ENCODE measurements at places on chromosomes 5 and 9.

DNA sequence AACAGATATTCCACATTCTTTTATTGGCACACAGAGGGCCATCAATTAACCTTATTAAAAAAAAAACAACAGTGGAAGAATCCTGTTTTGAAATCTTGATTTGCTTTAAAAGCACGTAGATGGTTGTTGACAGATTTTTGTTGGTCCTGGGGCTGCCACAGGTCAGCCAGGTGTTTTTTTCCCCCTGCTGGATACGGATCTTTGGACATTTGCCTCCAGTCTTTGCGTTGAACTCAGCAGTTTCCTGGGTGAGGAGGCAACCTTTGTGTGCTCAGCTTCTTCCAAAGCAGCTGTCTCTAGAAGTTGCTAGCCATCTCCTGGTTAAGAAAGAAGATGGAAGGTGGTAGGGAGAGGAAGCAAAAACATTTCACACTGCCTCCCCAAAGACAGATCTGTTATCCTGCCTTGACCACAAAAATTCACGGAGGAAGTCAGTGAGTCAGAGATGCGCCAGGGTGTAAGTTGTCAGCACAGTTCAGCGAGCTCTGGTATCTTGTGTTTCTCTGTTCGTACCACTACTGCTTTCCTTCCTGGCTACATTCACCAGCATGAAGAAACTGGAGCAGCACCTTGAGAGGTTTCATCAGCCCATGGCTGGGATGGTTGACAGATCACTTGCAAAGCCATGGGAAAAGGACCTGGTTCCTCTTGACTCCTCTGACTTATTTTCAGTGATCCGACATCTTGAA lies 207.3 kb downstream of the ARHGAP26 start:
- no peak for DNase-seq

GRCh38 chr9:70639853-70640814 lies 225.7 kb upstream of the KLF9 start:
- DNase-seq, result peak; percentile 88

DNA sequence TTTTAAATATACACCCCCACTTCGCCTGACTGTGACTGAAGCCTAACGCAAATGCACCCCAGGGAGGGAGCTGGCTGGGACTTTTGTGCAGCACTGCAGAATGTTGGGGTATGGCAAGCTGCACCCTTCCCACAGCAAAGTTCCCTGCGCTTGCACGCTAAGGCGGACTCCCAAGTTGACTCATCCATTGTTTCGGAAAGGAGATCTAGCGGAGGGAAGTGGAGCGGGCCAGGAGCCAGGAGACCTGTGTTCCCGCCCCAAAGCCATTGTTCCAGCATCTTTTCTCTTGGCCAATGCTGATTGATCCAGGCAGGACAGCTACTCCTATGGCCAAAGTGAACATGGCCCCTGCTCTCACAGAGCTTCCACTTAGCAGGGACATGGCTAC lies 202.9 kb downstream of the AOPEP start:
- DNase-seq, result no peak

- no peak for DNase-seq
Measured at GRCh38 chr5:28517691-28518090, 1479.3 kb upstream of the CDH9 start.

DNA sequence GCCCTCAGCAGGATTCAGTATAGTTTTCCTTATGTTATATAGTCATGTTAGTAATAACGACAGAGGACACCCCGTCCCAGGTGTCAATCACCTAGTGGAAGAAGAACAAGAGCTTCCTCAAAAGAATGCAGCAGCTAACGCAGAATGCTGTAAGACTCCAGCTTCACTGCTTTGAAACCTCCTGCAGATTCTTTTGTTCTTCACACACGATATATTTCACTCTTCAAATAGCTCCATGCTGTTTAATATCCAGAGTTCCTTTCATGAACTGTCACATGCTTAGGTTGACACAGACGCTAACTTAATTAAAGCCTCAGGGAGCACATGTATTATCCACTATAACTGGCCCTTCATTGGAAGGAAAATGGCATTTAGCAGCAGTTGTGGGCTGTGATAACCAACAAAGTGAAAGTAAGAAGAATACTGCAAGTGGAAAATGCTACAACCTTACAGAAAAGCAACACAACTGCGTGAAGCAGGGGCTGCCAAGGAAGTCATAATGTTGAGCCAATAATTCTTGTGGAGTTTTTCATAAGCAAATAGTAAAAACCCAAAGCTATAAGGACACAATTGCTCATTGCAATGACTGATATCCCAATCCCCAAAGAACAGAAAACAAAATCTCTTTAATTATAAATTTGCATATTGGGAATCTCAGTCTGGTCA lies 387.5 kb downstream of the PLK2 start:
- DNase-seq, result peak; percentile 81

GRCh38 chr5:150516011-150516410 lies 8.1 kb downstream of the NDST1 start:
- no peak for DNase-seq

GRCh38 chr5:1439388-1440097 lies 5.7 kb downstream of the SLC6A3 start:
- DNase-seq, result no peak

- DNase-seq, result no peak
Measured at GRCh38 chr9:17083258-17083657, 51.6 kb upstream of the CNTLN start.

DNA sequence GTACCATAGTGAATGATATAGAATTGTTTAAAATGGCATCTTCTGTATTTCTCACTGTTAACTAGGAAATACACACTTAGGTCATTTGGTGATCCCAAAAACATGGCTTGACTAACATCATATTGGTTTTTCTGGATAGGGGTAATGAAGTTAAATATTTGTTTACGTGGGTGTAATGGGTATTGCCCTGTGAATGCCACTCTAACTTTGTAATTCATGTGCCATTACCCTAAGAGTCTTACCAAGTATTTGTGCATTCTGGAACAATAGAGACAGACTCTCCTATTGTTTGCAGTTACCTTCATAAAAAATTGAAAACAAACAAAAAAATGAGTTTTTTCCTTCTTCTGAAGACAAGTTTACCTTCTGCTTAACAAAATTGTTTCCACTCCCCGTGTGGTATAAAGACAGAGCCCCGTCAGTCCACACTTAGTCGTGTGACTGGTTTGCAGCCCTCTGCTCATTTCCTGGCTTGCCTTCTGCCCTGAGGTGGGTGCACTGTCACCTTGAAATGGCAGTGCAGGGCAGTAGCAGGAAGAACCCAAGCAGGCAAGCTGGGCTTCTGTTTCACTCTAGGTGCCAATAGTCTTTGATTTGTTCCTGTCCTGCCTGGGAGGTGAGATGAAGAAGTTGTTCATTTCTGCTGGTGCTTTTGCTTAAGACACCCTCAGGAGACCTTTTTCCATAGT lies 9.6 kb upstream of the CATSPER3 start:
- DNase-seq, result no peak

DNA sequence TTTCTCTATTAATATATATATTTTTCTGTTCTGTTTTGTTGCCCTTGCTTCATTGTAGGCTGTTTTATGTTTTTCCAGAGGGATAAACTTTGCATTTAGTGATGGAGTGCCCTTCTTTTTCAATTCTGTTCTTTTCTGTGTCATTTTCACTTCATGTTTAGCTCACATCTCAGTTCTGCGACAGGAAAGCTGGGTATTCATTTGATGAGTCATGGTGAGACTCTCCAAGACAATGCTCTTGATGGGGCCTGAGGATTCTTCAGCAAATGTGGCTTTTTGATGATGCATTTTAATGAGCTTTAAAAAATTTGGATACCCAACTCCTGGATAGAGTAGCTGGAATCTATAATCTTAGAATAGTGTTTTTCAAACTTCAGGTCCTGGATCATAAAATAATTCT lies 56.5 kb upstream of the SPATA31D4 start:
- no peak for DNase-seq

GRCh38 chr5:138594305-138595058 lies 19.3 kb upstream of the HSPA9 start:
- no peak for DNase-seq

DNA sequence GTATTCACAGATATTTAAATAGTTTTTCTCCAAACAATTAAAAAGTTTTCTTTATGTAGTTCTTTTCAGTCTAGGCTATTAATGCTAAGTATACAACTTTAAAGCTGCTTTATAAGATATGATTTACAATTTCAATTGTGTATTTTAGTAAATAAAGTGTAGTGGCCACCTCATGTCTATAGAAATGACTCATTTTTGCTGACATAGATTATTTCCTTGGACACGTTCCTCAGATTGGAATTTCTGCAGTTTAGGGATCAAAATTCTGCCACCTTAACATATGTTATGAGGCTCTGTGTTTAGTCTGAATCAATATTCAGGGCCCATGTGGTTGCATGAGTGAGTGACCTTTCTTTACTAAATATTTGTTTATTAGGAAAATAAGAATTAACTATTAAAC lies 750.2 kb downstream of the IRX1 start:
- DNase-seq, result no peak

DNA sequence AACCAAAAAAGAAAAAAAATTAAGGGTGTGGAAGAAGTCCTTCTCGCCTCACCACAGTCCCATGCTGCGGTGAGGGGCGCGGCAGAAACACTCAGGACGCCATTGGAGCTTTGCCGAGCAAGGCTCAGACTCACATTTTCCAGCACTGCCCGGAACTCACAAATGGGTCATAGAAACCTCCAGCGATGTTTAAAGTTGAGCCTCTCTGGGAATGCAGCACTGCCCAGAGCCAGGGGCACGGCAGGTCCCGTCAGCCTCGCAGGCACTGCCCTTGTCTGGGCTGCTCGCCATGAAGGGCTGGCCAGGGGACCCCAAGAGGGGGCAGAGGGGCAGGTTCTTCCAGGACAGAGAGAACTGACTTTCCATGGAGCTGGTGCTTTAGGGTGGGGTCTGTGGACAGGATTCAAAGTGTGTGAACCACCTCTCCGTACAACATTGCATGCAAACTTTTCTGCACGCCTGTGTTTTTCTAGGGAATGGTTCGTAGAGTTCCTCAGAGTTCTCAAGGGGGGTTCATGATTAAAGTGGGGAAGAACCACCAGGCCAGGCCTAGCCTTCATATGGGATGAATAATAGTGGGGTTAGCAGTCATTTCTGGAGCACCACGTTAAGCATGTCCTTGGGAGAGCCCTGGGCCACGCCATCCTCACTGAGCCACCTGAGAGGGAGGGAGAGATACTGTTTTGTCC lies 38.4 kb downstream of the PRRX2 start:
- peak; percentile 48 for DNase-seq

DNA sequence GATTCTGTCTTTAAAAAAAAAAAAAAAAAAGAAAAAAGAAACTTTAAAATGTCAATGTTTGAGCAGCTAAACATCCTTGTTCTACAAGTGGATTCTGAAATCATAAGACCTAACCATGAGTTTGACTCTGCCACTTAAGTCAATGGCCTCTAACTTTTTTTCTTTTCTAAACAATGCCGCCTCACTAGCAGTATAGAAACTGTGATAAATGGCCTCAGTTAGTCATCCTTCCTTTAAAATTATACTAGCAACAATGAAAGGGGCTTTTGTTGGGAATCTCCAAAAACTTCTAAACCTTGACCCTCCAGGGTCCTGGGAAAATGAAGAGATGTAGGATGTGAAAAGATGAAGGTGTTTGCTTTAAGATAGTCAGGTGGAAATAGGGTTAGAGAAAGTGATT lies 71.1 kb downstream of the FBXL7 start:
- no peak for DNase-seq

DNA sequence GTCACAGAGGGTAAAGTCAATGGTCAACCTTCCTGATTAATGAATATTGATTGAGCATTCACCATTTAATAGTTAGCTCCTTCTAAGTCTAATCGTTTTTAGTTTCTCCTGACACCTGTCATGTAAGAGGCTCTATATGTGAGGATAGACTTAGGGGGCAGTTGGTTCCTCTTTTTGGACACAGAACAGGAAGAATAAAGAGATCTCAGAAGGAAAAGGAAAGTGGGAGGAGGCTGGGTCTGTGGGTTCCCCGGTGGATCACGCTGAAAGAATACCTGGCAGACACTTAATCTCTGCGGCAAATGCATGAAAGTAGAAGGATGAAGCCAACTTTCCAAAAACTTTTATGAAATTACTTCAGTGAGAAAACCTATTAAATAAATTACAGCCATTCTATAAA lies 98.4 kb downstream of the PDE4D start:
- no peak for DNase-seq

GRCh38 chr9:132694144-132694543 lies 23.9 kb downstream of the GTF3C4 start:
- no peak for DNase-seq

GRCh38 chr5:119083679-119084078 lies 12.8 kb downstream of the DMXL1 start:
- DNase-seq, result no peak

DNA sequence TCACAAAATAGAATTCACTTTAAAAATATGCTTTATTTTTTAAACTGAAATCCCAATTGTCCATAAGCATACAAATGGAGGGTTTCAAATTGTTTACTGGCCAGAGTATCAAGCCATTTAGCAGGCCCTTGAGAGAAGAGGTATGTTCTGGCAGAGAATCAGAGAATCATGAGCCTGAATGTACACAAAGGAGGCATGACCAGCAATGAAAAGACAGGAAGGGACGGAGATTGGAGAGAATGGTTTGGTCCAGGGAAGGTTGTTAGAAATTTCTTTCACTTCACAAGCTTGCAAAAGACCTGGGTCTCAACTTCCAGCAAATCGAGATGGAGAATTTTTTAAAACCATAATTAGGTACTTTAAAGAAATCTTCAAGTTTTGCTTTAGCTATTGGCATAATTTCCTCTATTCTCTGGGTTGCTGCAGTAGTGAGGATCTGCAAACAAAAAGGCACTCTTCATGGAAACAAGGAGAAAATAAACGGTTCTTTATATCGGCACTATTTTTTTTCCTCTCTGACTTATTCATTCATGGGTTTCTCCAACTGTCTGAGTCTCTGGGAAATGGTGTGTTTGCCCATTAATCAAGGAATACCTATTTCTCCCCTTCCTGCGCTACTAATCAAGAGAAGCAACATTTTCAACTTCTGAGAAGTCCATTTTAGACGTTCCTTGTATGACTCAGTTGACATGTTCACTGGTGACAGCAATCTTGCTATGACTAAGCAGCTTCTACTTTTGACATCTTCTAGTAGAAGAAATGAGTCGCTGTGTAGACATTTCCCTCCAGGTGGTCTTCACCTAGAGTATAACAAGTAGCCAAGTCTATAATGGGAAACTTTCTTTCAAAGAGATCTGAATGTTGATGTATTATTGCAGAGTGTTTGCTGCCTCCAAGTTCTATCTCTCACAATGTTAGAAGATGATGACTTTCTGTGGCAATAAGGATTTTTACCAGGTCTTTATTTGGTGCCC lies 23.1 kb upstream of the ERCC6L2 start:
- no peak for DNase-seq

- peak; percentile 87 for DNase-seq
Measured at GRCh38 chr9:136544548-136544963, 1.3 kb downstream of the NOTCH1 start.

Measured in eye (tissue), 1 donor.